ENCODE measurements at places on chromosomes 11 and 22. TPM values are rescaled to one million over a fixed set of nuclear protein-coding genes. Genes with fewer than 3 reads are reported as not detected.
A peak's percentile ranks its signal among the peaks of the same experiment; 100 is the strongest.

APOL4 gene
- not detected for total RNA-seq

- DNase-seq = no peak
Measured at GRCh38 chr11:102590276-102591049, 34.7 kb downstream of the MMP20 start.

GRCh38 chr11:129779342-129779741 lies 36.3 kb upstream of the TMEM45B start:
- DNase-seq = no peak

GRCh38 chr11:21771097-21771496 lies 421.8 kb upstream of the ANO5 start:
- no peak for DNase-seq

- DNase-seq = no peak
Measured at GRCh38 chr11:62468577-62468976, 49.7 kb downstream of the SCGB1A1 start.

DNA sequence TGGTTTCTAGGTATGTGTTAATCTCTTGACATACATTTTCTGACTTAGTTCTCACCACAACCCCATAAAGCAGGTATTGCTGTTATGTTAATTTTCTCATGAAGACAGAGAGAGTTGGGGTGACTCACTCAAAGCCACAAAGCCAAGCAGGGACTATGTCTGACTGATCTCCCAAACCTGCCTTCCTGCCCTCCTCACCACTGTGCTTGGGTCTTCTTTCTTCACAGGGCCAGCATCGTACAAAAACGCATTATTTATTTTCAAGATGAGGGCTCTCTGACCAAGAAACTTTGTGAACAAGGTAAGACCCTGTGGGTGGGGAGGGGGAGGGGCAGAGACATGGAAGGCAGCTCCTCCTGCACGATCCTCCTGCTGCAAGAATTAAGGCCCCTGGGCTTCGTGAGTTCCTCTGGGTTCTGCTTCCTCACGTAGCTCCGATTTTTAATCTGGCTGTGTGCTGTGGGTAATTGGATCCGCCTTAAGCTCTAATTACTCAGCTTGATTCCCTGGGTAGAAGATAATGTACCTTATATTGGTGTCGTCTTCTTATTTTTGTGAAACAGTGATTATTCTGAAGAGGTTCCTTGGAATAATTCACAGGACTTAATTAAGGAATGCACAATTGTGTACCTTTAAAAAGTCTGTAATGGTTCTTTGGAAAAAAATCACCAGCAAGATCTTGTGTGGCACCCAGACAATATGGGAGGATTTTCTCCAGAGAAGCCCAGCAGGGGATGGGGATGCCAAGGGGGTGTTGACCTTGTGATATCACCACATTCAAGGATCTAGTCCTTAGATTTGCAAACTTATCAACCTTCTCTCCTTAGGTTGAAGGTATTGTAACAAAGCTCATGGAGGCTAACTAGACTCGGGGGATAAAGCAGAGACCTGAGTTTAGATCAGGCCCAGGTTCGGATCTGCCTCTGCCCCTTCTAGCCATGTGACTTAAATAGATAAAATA lies 112.9 kb downstream of the SPON1 start:
- DNase-seq = peak; percentile 63

Measured in T-cell (primary cell).